Fibroblast of upper back skin (primary cell): ENCODE measurements at places on chromosomes 2 and 18.

- no peak for DNase-seq
Observed at GRCh38 chr2:24707143-24707542, 86.0 kb downstream of the PTRHD1 start.

DNA sequence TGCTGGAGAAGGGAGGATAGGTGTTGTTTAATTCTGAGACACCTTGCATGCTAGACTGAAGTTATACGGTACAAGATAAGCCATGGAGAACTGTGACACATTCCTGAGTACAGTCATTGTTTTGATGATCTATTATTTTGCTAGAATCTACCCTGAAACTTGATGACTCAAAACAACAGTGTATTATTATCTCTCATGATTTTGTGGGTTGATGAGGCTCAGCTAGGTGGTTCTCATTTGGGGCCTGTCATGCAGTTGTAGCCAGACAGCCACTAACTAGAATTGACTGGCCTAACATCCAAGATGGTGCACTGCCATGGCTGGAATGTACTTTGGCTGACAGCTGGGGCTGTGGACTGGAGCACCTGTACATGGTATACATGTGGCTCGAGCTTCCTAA, 5.4 kb upstream of the IL1R1 start:
- DNase-seq = no peak

GRCh38 chr2:199946836-199947235, 8.5 kb downstream of the TYW5 start:
- DNase-seq = no peak

DNA sequence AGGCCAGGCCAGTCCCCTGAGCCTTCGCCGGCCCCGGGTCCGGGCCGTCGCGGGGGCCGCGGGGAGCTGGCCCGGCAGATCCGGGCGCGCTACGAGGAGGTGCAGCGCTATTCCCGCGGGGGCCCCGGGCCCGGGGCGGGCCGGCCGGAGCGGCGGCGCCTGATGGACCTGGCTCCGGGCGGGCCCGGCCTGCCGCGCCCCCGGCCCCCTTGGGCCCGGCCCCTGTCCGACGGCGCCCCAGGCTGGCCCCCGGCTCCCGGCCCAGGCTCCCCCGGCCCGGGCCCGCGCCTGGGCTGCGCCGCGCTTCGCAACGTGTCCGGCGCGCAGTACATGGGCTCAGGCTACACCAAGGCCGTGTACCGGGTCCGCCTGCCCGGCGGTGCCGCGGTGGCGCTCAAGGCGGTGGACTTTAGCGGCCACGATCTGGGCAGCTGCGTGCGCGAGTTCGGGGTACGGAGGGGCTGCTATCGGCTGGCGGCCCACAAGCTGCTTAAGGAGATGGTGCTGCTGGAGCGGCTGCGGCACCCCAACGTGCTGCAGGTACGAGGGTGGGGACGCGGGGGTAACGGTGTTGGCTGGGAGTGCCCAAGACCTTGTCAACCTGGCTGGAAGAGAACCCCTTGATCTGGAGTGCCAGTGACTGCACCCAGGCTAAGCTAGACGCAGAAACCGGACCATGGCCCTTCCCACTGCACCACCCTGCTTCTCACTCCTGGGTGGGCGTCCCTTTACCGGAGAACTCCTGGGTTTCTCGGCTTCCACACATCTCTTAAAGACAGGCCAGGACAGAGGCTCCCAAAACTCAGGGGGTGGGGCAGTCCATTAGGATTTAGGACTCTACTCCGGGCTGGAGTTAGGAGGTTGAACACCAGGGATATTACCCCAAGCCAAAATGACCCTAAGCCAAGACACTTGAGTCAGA, 739 bp downstream of the PKDCC start:
- DNase-seq = peak; percentile 46

- no peak for DNase-seq
Observed at GRCh38 chr2:48069769-48070168, 163.5 kb upstream of the FBXO11 start.

GRCh38 chr2:187614756-187615155, 60.5 kb upstream of the TFPI start:
- peak; percentile 74 for DNase-seq

DNA sequence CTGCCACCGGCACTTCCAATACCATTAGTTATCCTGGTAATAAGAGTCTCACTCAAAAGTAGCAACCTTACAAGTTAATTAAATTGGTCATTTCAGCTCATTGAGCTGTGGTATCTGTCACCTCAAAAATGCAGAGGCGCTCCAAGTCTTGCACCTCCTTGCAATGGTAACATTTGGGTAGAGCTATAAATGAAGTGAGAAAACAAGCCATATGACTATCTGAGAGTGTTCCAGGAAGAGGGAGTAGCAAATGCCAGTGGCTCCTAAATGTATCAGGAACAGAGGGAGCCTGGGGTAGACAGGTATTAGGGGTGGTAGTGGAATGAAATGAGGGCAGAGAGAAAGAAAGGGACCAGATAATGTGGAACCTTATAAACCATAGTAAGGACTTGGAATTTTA, 6.0 kb upstream of the ZSCAN30 start:
- no peak for DNase-seq

- DNase-seq = peak; percentile 100
Observed at GRCh38 chr2:64750817-64751285, 97.1 kb upstream of the SERTAD2 start.

DNA sequence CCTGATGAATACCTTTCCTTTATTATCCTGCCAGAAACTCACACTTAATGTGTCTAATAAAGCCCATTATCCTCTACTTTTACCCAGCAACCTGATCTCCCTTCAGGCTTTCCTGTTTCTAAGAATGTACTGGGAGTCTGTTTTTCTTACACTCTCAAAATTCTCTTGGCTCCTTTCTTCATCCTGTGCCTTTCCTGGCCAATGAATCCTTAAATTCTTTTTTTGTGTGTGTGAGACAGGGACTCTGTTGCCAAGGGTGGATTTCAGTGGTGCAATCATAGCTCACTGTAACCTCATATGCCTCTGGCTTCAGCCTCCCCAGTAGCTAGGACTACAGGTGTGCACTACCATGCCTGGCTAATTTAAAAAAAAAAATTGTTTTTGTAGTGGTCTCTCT, 72.7 kb downstream of the MAP2 start:
- peak; percentile 65 for DNase-seq

- no peak for DNase-seq
Observed at GRCh38 chr18:55651236-55651635, 63.2 kb upstream of the TCF4 start.

- DNase-seq = no peak
Observed at GRCh38 chr2:119730671-119731177, 29.0 kb upstream of the PTPN4 start.

DNA sequence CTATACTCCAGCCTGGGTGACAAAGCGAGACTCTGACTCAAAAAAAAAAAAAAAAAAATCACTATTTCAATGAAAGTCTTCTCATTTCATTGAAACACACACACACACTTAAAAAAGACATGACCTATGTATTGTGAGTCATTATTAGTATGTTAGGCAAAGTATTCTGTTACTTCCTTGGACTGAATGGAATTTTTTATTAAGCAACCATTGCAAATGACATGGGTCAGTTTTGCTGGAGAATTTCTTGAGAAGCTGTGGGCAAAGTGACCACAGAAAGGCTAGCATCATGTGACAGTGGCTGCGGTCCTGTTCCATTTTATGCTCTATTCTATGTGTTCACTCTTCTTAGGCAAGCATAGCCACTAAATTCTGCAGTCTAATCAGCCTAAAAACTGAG, 695.7 kb downstream of the TDRD15 start:
- peak; percentile 66 for DNase-seq

DNA sequence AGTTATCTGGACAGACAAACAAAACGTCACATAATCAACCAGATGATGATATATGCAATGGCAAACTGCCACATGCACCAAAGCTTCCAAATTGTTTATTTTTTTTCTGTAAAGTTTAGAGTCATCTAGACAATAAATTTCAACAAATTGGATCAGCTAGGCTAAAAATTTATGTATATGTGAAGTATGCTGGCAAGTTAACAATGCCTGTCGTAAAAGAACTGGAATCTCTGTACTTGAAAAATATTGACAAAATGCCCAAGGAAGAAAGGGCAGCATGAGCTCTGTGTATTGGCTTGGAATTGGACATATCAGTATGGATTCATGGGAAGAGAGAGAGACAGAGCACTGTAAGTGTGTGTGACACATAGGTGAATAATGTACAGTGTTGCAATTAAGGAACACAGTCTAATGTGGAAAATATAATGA, 309.8 kb downstream of the ERBB4 start:
- peak; percentile 51 for DNase-seq

GRCh38 chr2:173934895-173935294, 30.3 kb downstream of the SP3 start:
- DNase-seq = no peak

GRCh38 chr2:23694058-23695045, 232.6 kb downstream of the ATAD2B start:
- no peak for DNase-seq

- DNase-seq = no peak
Observed at GRCh38 chr2:188365058-188365641, 73.5 kb downstream of the GULP1 start.

GRCh38 chr2:117378653-117379052, 435.8 kb upstream of the DDX18 start:
- DNase-seq = no peak

DNA sequence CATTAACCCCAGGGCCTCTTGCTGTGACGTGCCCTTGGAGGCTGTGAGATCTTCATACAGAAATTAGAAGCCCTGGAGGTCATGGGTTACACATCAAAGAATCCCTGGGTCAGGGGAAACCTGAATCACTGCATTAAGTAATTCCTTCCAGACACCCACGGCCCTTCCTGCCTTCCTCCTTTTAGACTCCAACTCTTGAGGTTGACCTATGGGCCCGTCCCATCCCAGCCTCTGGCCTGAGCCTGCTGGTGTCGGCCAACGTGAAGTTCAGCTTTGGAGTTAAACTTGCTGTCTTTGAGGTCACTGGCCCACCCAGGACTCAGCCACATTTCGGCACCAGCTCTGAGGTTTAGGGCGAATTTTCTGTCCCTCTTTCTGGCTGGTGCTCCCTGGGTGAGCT, 198.3 kb downstream of the ACKR3 start:
- DNase-seq = no peak

DNA sequence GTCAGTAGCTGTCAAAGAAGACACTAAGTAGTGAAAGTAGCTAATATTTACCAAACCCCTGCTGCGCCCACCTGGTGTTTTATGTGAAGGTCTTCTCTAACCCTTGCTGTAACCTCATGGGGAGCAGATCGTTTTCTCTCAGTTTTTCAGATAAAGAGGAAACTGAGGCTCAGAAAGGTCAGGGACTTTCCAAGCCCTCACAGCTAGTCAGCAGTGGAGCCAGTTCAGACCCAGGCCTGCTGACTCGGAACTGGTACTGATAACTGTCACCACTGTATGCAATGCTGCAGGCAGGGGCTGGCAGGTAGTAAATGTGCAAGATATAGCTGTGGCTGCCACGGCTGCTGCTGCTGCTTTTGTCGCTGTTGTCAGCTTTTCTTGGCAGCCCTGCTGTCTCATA, 69.1 kb downstream of the LRRFIP1 start:
- no peak for DNase-seq

- peak; percentile 85 for DNase-seq
Observed at GRCh38 chr2:188983427-188984064, 9.4 kb downstream of the COL3A1 start.

- DNase-seq = peak; percentile 10
Observed at GRCh38 chr18:36798738-36799473, 29.9 kb downstream of the TPGS2 start.
